Tibial nerve (tissue), 4 donors: ENCODE measurements at places on chromosomes 12 and 14. TPM values are rescaled to one million over a fixed set of nuclear protein-coding genes. Genes with fewer than 3 reads are reported as not detected.
A peak's percentile ranks its signal among the peaks of the same experiment; 100 is the strongest.

GRCh38 chr12:51218607-51219161, 822 bp upstream of the POU6F1 start:
- peak overlapping the region; percentile 78 for H3K4me3 ChIP-seq
- peaks cover 14% of the 10 kb centered on the region for H3K4me1 ChIP-seq
- H3K27ac ChIP-seq, result peak overlapping the region; percentile 94

DNA sequence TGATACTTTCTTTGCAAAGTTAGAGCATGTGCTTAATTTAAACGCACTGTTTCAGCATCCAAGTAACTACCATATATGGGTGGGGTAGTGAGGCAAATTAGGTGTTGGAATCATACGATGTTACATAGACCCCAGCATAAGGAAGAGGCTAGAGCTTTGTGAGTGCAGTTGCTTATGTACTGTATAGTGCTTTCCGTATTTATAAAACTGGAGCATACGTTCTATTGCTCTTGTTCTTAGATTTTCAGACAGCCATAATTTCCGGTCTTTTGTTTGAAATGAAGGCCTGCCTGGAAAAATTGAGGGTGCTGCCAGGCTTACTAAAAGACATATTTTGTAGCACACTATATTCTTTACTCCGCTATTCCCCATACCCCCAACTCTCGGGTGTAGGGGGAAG, 335.7 kb downstream of the FOXG1 start:
- H3K27ac ChIP-seq, result no peak overlapping the region
- no peak for DNase-seq
- no peaks in the 10 kb centered on the region for H3K36me3 ChIP-seq
- no peaks in the 10 kb centered on the region for H3K4me1 ChIP-seq
- H3K4me3 ChIP-seq, result no peak overlapping the region
- H3K27me3 ChIP-seq, result no peaks in the 10 kb centered on the region

- H3K36me3 ChIP-seq, result no peaks in the 10 kb centered on the region
- no peak for DNase-seq
- no peak overlapping the region for H3K4me3 ChIP-seq
- H3K4me1 ChIP-seq, result peaks cover 36% of the 10 kb centered on the region
Observed at GRCh38 chr14:104750056-104750752, 2.7 kb upstream of the SIVA1 start.

GRCh38 chr12:108560321-108560721, 652 bp downstream of the SART3 start:
- H3K27ac ChIP-seq, result peak overlapping the region; percentile 81
- no peaks in the 10 kb centered on the region for H3K27me3 ChIP-seq
- peak overlapping the region; percentile 81 for H3K4me3 ChIP-seq

- H3K27ac ChIP-seq, result no peak overlapping the region
- no peaks in the 10 kb centered on the region for H3K4me1 ChIP-seq
- DNase-seq, result no peak
- H3K36me3 ChIP-seq, result no peaks in the 10 kb centered on the region
- no peaks in the 10 kb centered on the region for H3K27me3 ChIP-seq
Observed at GRCh38 chr14:99699085-99699760, 15.1 kb downstream of the CYP46A1 start.

GRCh38 chr14:76101391-76102379, 50.0 kb upstream of the GPATCH2L start:
- H3K27ac ChIP-seq, result no peak overlapping the region
- H3K36me3 ChIP-seq, result no peaks in the 10 kb centered on the region
- H3K4me3 ChIP-seq, result no peak overlapping the region
- DNase-seq, result no peak
- H3K27me3 ChIP-seq, result no peaks in the 10 kb centered on the region

- no peak overlapping the region for H3K27ac ChIP-seq
- H3K4me3 ChIP-seq, result no peak overlapping the region
- no peaks in the 10 kb centered on the region for H3K27me3 ChIP-seq
- no peaks in the 10 kb centered on the region for H3K36me3 ChIP-seq
- H3K4me1 ChIP-seq, result no peaks in the 10 kb centered on the region
- DNase-seq, result no peak
Observed at GRCh38 chr12:74988156-74988555, 221.5 kb downstream of the KCNC2 start.

- no peaks in the 10 kb centered on the region for H3K36me3 ChIP-seq
- no peak for DNase-seq
- H3K27ac ChIP-seq, result no peak overlapping the region
- H3K4me1 ChIP-seq, result no peaks in the 10 kb centered on the region
- H3K4me3 ChIP-seq, result no peak overlapping the region
Observed at GRCh38 chr12:4202487-4202886, 71.1 kb upstream of the CCND2 start.

DNA sequence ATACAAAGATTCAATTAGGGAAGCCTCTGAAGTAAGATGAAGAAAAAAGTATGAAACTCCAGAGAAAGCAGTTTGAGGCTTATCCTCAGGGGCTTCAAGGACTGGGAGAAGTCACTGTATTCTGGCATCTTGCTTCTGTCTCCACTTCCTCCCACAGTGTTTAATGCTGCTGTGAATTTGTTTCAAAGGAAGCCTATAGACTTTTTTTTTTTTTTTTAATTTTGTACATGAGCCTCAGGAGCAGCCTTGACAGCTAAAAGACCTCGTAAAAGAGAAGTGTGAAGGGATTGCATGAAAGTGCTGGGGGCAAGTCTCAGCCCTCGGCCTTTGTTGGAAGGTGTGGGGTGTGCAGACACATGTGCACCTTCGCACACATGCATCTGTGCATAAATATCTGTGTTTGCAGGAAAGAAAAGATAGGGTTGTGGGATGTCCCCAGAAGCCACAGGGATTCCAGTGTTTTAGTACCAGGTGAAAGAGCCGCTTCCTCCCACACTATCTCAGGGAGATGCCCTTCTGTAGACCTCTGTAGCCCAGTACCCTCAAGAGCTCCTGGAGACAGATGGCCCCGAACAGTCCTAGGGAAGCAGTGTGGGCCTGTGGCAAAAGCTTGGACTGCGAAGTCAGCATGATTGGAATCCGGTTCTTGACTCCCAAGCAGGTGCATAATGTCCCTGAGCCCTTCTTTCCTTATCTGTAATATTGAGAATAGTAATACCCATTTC, 193.5 kb upstream of the BCL2L14 start:
- H3K27ac ChIP-seq, result no peak overlapping the region
- H3K36me3 ChIP-seq, result peaks cover 8% of the 10 kb centered on the region
- peaks cover 20% of the 10 kb centered on the region for H3K4me1 ChIP-seq
- H3K27me3 ChIP-seq, result no peaks in the 10 kb centered on the region

DNA sequence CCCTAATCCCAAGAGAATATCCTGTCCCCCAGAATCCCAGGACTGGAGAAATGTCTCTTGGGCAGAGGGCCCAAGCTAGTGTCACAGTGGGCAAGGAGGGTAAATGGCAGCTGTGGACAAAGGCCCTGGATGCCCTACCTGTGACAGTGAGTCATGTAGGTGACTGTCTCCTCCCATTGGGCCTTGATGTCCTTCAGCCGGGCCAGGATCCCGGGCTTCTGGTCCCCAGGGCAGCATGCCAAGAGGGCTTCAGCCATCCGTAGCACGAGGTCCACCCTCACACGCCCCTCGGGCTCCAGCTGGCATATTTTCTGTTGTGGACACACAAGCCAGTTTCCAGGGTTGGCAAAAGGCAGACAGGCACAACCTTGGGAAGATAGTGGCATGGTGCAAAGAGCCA, 48.8 kb downstream of the SYNE3 start:
- peak overlapping the region; percentile 47 for H3K27ac ChIP-seq
- no peak for DNase-seq
- H3K4me3 ChIP-seq, result no peak overlapping the region

DNA sequence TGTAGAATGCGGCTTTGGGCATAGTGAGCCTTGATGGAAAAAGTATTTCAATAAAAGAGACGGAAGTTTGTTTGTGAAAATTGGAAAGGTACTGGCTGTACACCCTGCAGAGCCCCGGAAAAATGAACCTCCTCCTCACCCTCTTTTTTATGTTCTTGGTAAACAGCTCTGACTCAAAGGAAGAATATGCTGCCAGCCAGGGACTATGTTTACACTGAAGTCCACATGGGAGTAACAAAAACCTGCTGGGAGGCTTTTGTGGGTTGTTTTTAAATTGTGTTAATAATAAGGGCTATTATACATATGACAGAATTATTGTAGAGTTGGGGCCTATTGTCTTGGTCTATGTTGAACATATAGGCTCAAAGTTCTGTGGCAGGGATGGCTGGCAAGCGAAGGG, 70.7 kb downstream of the TTC8 start:
- no peak overlapping the region for H3K4me3 ChIP-seq
- H3K36me3 ChIP-seq, result no peaks in the 10 kb centered on the region
- H3K4me1 ChIP-seq, result no peaks in the 10 kb centered on the region
- DNase-seq, result no peak
- H3K27ac ChIP-seq, result no peak overlapping the region

DNA sequence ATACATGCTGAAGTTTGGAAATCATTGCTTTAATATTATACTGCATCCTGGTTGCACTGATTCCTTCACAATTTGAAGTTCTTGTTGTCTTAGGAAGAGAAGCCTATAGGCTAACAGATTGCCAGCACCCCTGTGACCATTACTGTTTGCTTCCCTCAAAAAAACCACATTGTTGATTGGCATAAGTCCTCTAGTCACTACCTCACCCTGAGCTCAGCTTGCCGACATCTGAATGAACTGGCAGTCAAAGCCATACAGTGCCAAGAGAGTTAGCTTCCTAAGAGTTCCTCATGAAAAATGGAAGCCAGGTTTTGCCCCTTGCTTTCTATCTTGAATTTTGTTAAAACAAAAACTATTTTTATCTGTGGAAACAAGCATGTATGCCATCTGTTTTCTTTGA, 276.1 kb downstream of the SYT1 start:
- H3K27me3 ChIP-seq, result no peaks in the 10 kb centered on the region
- DNase-seq, result no peak
- no peaks in the 10 kb centered on the region for H3K4me1 ChIP-seq
- H3K4me3 ChIP-seq, result no peak overlapping the region
- no peaks in the 10 kb centered on the region for H3K36me3 ChIP-seq

- no peak overlapping the region for H3K27ac ChIP-seq
- H3K4me3 ChIP-seq, result no peak overlapping the region
- no peak for DNase-seq
Observed at GRCh38 chr12:57575771-57576612, 15.0 kb upstream of the PIP4K2C start.

DNA sequence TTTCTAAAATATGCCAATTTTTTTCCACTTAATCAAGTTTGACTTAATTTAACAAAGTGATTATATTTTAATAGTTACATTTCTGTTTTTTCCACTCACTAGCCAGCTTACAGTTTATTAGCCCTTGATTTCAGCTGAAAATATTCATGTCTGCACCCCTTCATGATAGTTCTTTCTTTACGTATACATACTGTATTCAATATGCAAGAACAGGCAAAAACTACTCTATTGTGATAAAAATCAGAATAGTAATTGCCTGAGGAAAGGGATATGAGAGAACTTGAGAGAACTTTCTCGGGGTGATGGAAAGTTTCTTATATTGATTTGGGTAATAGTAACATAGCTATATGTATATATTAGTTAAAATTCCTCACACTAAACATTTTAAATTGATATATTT, 17.4 kb upstream of the PSMA6 start:
- no peak for DNase-seq
- H3K27ac ChIP-seq, result no peak overlapping the region
- no peaks in the 10 kb centered on the region for H3K27me3 ChIP-seq
- no peak overlapping the region for H3K4me3 ChIP-seq

GRCh38 chr12:120831648-120832267, 72.4 kb downstream of the SPPL3 start:
- H3K4me1 ChIP-seq, result peaks cover 88% of the 10 kb centered on the region
- DNase-seq, result no peak
- no peak overlapping the region for H3K4me3 ChIP-seq
- H3K27me3 ChIP-seq, result no peaks in the 10 kb centered on the region

GRCh38 chr12:95710386-95710785, 80.2 kb downstream of the NTN4 start:
- no peak overlapping the region for H3K4me3 ChIP-seq
- no peak for DNase-seq
- no peaks in the 10 kb centered on the region for H3K4me1 ChIP-seq
- H3K27me3 ChIP-seq, result no peaks in the 10 kb centered on the region
- no peaks in the 10 kb centered on the region for H3K36me3 ChIP-seq

DNA sequence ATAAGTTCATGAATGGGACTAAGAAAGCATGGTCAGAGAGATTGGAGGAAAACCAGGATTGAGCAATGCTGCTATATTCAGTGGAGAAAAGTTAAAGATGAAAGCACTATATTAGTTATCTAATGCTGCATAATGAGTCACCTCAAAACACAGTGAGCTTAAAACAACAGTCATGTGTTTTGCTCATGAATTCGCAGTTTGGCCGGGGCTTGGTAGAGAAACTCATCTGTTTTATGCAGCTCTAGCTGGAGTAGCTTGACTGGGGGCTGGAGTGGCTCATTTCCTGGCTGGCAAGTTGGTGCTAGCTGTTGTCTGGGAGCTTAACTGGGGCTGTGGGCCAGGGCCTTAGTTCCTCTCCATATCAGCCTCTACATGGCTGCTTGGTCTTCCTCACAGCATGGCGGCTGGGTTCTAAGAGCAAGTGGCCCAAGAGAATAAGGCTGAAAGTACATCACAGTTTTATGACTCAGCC, 90.1 kb downstream of the ADCK1 start:
- H3K36me3 ChIP-seq, result peaks cover 61% of the 10 kb centered on the region
- no peaks in the 10 kb centered on the region for H3K27me3 ChIP-seq
- DNase-seq, result no peak

DNA sequence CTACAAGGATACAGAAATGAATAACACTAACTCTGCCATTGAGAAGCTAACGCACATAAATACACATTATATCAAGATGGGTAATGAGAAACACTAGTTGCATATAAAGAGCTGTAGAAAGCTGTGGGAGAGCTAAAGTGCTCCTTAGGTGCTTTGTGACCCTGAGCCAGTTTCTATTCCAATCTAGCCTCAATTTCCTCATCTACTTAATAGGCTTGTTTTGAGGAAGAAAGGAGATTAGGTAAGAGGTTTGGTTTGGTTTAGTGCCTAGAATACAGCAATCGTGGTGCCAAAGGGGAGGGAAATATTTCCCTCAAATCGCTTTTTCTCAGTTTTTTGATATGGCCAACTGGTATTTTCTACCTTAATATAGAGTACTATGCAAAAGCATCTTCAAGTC, 994 bp downstream of the SRP54 start:
- H3K27ac ChIP-seq, result peak overlapping the region; percentile 96
- peak overlapping the region; percentile 96 for H3K4me3 ChIP-seq
- no peaks in the 10 kb centered on the region for H3K36me3 ChIP-seq
- H3K4me1 ChIP-seq, result peaks cover 45% of the 10 kb centered on the region
- no peaks in the 10 kb centered on the region for H3K27me3 ChIP-seq

DNA sequence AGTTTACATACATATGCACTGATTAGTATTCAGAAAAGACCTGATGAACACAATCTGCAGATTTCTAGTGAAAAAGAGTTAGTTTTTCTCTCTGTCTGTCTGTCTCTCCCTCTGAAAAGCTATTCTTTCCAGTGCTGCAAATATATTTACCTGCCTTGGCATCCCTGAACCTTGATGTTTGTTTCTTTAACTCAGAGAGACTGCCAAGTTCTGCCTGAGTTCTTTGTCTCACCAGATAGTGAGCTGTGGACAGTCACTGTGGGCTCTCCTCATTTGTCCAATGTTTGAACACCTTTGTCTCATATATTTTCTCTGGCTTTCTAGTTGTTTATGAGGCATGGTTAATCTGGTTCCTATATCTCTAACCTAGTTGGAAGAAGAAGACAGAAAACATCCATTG, 250.4 kb downstream of the SOX5 start:
- no peak overlapping the region for H3K27ac ChIP-seq
- H3K4me1 ChIP-seq, result no peaks in the 10 kb centered on the region
- H3K36me3 ChIP-seq, result no peaks in the 10 kb centered on the region
- no peak for DNase-seq
- H3K27me3 ChIP-seq, result no peaks in the 10 kb centered on the region

LRRK2 gene
- total RNA-seq, result 29.6 TPM

KIF21A gene
- 56.6 TPM for total RNA-seq

KRT6C gene
- not detected for total RNA-seq

ERP27 gene
- not detected for total RNA-seq

TSPAN8 gene
- 80.6 TPM for total RNA-seq

AICDA gene
- total RNA-seq, result 0.84 TPM

DBX2 gene
- total RNA-seq, result not detected

RAB5B gene
- total RNA-seq, result 88.7 TPM

OR4K1 gene
- not detected for total RNA-seq

INHBE gene
- total RNA-seq, result not detected

POTEG gene
- total RNA-seq, result not detected
